A549 treated with DMSO at 1 μM for 4 hours (cell line): ENCODE measurements at places on chromosomes 3 and 15. TPM values are rescaled to one million over a fixed set of nuclear protein-coding genes. Genes with fewer than 3 reads are reported as not detected.

TNNC1 gene
- 1.2 to 2.0 TPM (median 1.4 TPM) in 5 replicates for total RNA-seq

NRG4 gene
- 0.81 to 2.6 TPM (median 1.1 TPM) in 5 replicates for total RNA-seq

OIP5 gene
- total RNA-seq = 13.9 to 15.3 TPM (median 14.6 TPM) in 5 replicates

FANCD2OS gene
- total RNA-seq = not detected in 5 replicates

KCNMB3 gene
- 0.91 to 1.6 TPM (median 1.2 TPM) in 5 replicates for total RNA-seq

GOLGA8M gene
- total RNA-seq = not detected in 5 replicates

TM4SF18 gene
- 44.7 to 51.2 TPM (median 50.3 TPM) in 5 replicates for total RNA-seq

GOLGA8G gene
- total RNA-seq = 0.04 TPM in 1 of 5 replicates, not detected in the others

ZNF619 gene
- 1.7 to 2.8 TPM (median 2.1 TPM) in 5 replicates for total RNA-seq

GABRR3 gene
- not detected in 5 replicates for total RNA-seq

GOLGA8F gene
- not detected in 5 replicates for total RNA-seq

ALPK3 gene
- total RNA-seq = 0.09 to 0.28 TPM (median 0.11 TPM) in 5 replicates

A4GNT gene
- total RNA-seq = not detected in 5 replicates

LEKR1 gene
- 0.39 to 1.1 TPM (median 1.0 TPM) in 5 replicates for total RNA-seq

OXTR gene
- total RNA-seq = 7.8 to 11.7 TPM (median 10.2 TPM) in 5 replicates

WDR49 gene
- not detected in 5 replicates for total RNA-seq

PPARG gene
- 39.4 to 44.0 TPM (median 40.6 TPM) in 5 replicates for total RNA-seq

CLDN16 gene
- 0.06 to 0.11 TPM in 2 of 5 replicates, not detected in the others for total RNA-seq

SLC9C1 gene
- total RNA-seq = not detected in 5 replicates

SERPINI1 gene
- 2.4 to 3.8 TPM (median 2.8 TPM) in 5 replicates for total RNA-seq

CASR gene
- total RNA-seq = not detected in 5 replicates

SPRED1 gene
- 8.2 to 12.2 TPM (median 9.9 TPM) in 5 replicates for total RNA-seq

WDR73 gene
- 38.4 to 51.1 TPM (median 40.9 TPM) in 5 replicates for total RNA-seq
